Astrocyte (in vitro differentiated cells and primary cell): ENCODE measurements at places on chromosomes 7 and 10. TPM values are rescaled to one million over a fixed set of nuclear protein-coding genes. Genes with fewer than 3 reads are reported as not detected.

GRCh38 chr10:1244493-1244892 lies 188.3 kb downstream of the WDR37 start:
- DNase-seq, result no peak

GRCh38 chr7:116691664-116692063 lies 19.7 kb downstream of the MET start:
- DNase-seq, result peak; percentile 52

DNA sequence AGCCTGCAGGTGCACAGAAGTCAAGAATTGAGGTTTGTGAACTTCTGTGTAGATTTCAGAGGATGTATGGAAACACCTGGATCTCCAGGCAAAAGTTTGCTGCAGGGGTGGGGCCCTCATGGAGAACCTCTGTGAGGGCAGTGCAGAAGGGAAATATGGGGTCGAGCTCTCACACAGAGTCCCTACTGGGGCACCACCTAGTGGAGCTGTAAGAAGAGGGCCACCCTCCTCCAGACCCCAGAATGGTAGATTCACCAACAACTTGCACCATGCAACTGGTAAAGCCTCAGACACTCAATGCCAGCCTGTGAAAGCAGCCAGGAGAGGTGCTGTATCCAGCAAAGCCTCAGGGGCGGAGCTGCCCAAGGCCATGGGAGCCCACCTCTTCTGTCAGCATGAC lies 205.8 kb downstream of the CCSER2 start:
- DNase-seq, result no peak

DNA sequence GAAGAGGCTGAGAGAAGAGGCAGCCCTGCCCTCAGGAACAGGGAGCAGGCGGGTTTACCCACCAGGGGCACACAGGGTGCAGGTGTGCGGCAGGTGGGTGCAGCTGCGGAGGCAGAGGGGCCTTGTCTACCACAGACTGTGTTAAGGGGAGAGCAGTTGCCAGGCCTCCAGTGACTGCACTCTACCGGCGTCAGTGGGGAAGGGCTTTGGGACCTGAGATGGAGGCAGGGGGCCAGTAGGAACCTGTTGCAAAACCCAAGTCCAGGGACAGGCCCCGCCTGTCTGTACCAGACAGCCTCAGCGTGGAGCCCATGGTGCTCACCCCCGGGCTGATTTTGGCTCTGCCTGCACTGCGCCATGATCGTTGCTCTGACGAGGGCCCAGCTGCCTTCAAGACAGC lies 507.6 kb upstream of the FOXK1 start:
- DNase-seq, result no peak

Gene VKORC1L1
- 32.3 and 32.9 TPM in 2 replicates for total RNA-seq
